ENCODE measurements at places on chromosomes 4 and X. TPM values are rescaled to one million over a fixed set of nuclear protein-coding genes. Genes with fewer than 3 reads are reported as not detected.

GYPA gene
- not detected for total RNA-seq

AKAP4 gene
- not detected for total RNA-seq

DNAAF6 gene
- not detected for total RNA-seq

TCEAL8 gene
- total RNA-seq, result 32.4 TPM

BBS7 gene
- total RNA-seq, result 16.4 TPM

NKX3-2 gene
- total RNA-seq, result not detected

MAGEA1 gene
- not detected for total RNA-seq

SNX25 gene
- 16.7 TPM for total RNA-seq

ZFP42 gene
- total RNA-seq, result not detected

MAGEA8 gene
- total RNA-seq, result not detected

EDNRA gene
- not detected for total RNA-seq

TLR1 gene
- 8.1 TPM for total RNA-seq

JAKMIP1 gene
- total RNA-seq, result 9.6 TPM

MID2 gene
- 1.8 TPM for total RNA-seq

BTC gene
- not detected for total RNA-seq

DUSP21 gene
- total RNA-seq, result not detected

KDR gene
- not detected for total RNA-seq

GRCh38 chr4:48746608-48747362, 33.3 kb downstream of the FRYL start:
- H3K27ac ChIP-seq, result peak overlapping the region; percentile 51
- peaks cover 33% of the 10 kb centered on the region for H3K36me3 ChIP-seq
- peaks cover 58% of the 10 kb centered on the region for H3K4me1 ChIP-seq
- DNase-seq, result no peak
- H3K4me3 ChIP-seq, result no peak overlapping the region

GRCh38 chr4:55323375-55323774, 22.7 kb upstream of the SRD5A3 start:
- H3K27me3 ChIP-seq, result no peaks in the 10 kb centered on the region
- no peak for DNase-seq
- H3K36me3 ChIP-seq, result no peaks in the 10 kb centered on the region
- peaks cover 10% of the 10 kb centered on the region for H3K4me1 ChIP-seq
- H3K4me3 ChIP-seq, result no peak overlapping the region

- no peaks in the 10 kb centered on the region for H3K4me1 ChIP-seq
- DNase-seq, result no peak
- H3K27me3 ChIP-seq, result no peaks in the 10 kb centered on the region
- no peaks in the 10 kb centered on the region for H3K36me3 ChIP-seq
- H3K27ac ChIP-seq, result no peak overlapping the region
Observed at GRCh38 chrX:42803320-42803719, 25.4 kb upstream of the PPP1R2C start.

DNA sequence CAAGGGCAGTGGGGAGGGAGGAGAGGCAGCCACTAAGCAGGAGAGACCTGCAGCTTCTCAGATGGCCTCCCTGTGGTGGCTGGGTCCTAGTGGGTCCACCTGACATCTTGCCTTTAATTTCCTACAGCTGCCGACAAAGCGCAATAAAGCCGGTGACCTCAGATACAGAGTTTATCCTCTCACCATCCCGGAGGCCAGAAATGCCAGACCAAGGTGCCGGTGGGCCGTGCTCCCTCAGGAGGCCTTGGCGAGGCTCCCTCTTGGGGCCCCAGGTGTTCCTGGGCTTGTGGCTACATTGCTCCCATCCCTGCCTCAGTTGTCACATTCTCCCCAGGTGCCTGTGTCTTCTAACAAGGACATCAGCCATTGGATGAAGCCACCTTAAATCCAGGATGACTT, 103.0 kb downstream of the ADRA2C start:
- H3K36me3 ChIP-seq, result no peaks in the 10 kb centered on the region
- DNase-seq, result no peak
- peaks cover 5% of the 10 kb centered on the region for H3K4me1 ChIP-seq
- peaks cover 27% of the 10 kb centered on the region for H3K27me3 ChIP-seq

- no peak overlapping the region for H3K4me3 ChIP-seq
- H3K36me3 ChIP-seq, result peaks cover 3% of the 10 kb centered on the region
- no peak overlapping the region for H3K27ac ChIP-seq
- H3K27me3 ChIP-seq, result peaks cover 22% of the 10 kb centered on the region
Observed at GRCh38 chr4:787561-787981, 38.4 kb downstream of the CPLX1 start.

GRCh38 chr4:35772291-35772690, 472.0 kb downstream of the ARAP2 start:
- no peaks in the 10 kb centered on the region for H3K36me3 ChIP-seq
- H3K4me3 ChIP-seq, result no peak overlapping the region
- H3K27me3 ChIP-seq, result no peaks in the 10 kb centered on the region

GRCh38 chr4:188399834-188400233, 260.6 kb downstream of the TRIML1 start:
- H3K27me3 ChIP-seq, result no peaks in the 10 kb centered on the region
- DNase-seq, result no peak
- H3K4me3 ChIP-seq, result no peak overlapping the region
- H3K36me3 ChIP-seq, result no peaks in the 10 kb centered on the region
- H3K27ac ChIP-seq, result no peak overlapping the region

DNA sequence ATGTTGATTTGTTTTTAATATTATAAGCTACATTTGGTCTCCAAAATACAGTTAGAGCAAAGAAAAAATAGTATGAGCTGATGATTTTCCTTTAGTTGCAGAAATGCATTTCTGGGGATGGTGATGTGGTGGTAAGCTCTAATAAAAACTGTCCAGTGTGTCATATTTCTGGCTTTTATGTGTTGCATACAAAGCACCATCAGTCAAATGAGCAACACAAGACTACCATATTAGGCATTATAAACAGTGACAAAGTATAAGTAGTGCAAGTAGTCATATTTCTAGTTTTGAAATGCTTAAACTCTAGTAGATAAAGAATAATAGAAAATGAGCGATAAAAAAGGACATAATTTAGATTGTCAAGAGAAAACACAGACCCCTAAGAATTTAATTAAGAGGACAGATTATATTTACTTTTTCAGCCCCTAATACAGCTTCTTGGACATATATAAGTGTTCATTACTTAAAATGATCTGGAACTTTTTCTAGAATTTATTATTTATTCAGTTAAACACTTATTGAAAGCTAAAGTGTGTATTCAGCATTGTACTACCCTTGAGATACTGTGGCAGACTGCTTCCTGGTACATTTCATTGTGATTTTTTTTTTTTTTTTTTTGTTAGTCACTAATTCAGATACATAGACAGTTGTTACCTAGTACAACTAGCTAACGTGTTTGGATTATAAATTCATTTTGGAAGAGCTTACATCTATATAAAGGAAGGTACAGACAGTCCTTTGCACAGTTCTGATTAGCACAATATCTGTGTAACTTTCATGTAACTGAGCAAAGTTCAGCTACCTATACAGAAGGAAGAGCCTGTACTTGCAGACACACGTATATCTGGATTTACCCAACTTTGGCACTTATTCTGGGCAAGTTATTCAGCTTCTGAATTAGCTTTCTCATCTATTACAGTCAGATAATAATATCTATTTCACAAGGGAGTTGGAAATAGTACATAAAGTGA, 22.3 kb downstream of the RAP1GDS1 start:
- H3K4me3 ChIP-seq, result no peak overlapping the region
- no peak overlapping the region for H3K27ac ChIP-seq
- DNase-seq, result no peak
- peaks cover 25% of the 10 kb centered on the region for H3K4me1 ChIP-seq
- peaks cover 23% of the 10 kb centered on the region for H3K36me3 ChIP-seq

GRCh38 chrX:41759817-41760216, 35.8 kb downstream of the GPR82 start:
- H3K27ac ChIP-seq, result no peak overlapping the region
- peaks cover 6% of the 10 kb centered on the region for H3K4me1 ChIP-seq
- H3K4me3 ChIP-seq, result no peak overlapping the region

GRCh38 chr4:93633721-93634120, 194.8 kb upstream of the ATOH1 start:
- DNase-seq, result no peak
- H3K4me3 ChIP-seq, result no peak overlapping the region
- no peaks in the 10 kb centered on the region for H3K4me1 ChIP-seq
- H3K27me3 ChIP-seq, result no peaks in the 10 kb centered on the region
- no peak overlapping the region for H3K27ac ChIP-seq

DNA sequence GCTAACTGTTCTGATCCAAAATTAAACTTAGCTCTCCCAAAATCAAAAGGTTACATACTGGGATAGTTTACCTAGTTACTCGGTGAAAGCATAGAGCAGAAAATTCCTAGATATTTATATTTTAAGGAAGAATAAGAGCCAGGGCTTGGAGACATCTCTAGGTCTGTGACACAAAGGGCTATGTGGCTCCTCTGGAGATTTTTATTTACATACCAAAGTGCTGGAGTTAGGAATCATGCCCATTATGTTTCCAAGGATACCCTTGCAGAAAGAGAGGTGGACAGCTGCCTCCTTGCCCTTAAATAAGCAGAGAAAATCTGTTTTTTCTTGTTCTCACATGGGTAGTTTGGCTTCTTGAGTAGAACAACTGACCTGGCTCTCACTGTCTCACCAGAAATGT, 9.0 kb downstream of the COX7B2 start:
- no peak overlapping the region for H3K4me3 ChIP-seq
- H3K27me3 ChIP-seq, result no peaks in the 10 kb centered on the region
- DNase-seq, result no peak
- no peak overlapping the region for H3K27ac ChIP-seq
- H3K36me3 ChIP-seq, result no peaks in the 10 kb centered on the region

DNA sequence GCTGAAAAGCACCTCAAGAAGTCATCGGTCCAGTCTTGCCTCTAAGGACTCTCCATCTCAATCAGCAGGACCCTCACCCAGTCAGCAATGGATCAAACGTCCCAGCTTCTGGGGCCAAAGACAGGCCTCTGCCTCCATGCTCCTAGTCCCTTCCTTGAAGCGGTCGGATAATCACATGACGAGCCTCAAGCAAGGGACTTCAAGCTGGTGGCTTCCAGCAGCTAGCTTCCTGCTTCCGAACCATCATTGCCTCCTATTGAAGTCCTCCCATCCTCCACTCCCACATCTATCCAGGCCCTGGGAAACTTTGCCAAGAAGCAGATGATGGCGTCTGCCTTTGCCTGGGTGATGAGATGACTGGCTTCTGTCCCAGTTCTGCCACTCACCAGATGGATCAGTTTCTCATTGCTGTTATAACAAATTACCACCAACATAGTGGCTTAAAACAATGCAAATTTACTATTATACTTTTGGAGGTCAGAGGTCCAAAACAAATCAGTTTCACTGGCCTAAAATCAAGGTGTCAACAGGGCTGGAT, 135.2 kb upstream of the MAMLD1 start:
- peaks cover 3% of the 10 kb centered on the region for H3K27me3 ChIP-seq
- H3K4me3 ChIP-seq, result no peak overlapping the region
- DNase-seq, result no peak
- no peaks in the 10 kb centered on the region for H3K36me3 ChIP-seq
- no peak overlapping the region for H3K27ac ChIP-seq
- H3K4me1 ChIP-seq, result peaks cover 7% of the 10 kb centered on the region

DNA sequence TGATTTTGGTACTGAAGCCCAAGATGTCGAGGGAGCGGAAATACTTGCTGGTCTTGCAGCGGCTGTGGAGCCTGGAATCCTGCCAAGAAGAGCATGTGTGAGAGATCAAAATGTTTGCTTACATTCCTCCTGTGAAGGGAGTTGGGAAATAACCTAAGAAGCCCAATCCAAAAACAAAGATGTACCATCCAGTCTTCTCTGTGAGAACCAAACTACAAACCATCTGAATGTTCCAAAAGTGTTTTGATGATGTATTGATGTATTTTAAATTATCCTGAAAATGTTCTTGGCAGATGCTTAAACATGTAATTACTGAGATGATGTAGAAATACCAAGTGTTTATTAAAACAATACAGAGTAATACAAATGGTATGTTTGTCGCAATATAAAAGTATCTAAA, 10.1 kb upstream of the ADH1A start:
- H3K4me3 ChIP-seq, result no peak overlapping the region
- no peaks in the 10 kb centered on the region for H3K27me3 ChIP-seq
- no peak for DNase-seq

DNA sequence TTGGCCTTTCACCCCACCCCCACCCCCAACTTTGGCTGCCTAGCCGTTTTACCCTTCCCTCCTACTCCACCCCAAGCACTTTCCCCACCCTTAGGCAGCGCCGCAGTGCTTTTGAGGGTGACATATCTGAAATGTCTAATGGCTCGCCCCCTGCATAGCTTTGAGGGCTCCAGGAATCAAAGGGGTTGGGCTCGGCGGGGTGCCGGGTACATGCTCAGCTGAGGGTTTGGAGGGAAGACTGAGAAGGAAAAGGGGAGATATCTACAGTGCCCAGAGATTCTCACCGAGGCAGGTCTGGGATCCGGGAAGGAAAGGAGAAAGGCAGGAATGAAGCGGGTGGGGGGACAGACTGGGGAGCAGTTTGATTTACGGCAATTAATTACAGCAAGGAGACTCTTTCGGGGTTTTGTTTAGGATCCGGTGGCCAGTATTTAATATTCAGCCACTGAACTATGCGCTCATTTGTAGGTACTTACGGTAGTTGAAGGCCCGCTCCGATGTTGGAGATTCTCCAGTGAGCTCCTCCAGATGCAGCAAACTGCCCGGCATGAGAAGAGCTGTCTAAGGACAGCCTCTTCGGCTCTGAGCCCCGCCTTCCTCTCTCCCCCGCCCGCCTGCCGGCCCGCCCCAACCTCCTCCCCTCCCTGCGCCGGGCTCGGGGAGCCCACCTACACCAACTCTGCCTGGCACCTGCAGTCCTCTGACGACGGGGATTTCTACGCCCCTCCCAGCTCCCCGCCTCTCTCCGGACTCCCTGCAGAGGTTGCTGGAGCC, at the start of gene IGSF1:
IGSF1 (minus strand) TSS at position 569 of the 774 bp plus-strand sequence. CDS start 2,632 bp downstream, outside the sequence.
- H3K4me1 ChIP-seq, result no peaks in the 10 kb centered on the region
- peaks cover 6% of the 10 kb centered on the region for H3K27me3 ChIP-seq
- H3K4me3 ChIP-seq, result no peak within 1 kb of the TSS
- no peak for DNase-seq
- H3K27ac ChIP-seq, result no peak within 1 kb of the TSS

- no peak for DNase-seq
- H3K36me3 ChIP-seq, result no peaks in the 10 kb centered on the region
- no peak overlapping the region for H3K4me3 ChIP-seq
- no peaks in the 10 kb centered on the region for H3K4me1 ChIP-seq
- no peak overlapping the region for H3K27ac ChIP-seq
Observed at GRCh38 chrX:72392816-72393800, 87.4 kb upstream of the CITED1 start.

DNA sequence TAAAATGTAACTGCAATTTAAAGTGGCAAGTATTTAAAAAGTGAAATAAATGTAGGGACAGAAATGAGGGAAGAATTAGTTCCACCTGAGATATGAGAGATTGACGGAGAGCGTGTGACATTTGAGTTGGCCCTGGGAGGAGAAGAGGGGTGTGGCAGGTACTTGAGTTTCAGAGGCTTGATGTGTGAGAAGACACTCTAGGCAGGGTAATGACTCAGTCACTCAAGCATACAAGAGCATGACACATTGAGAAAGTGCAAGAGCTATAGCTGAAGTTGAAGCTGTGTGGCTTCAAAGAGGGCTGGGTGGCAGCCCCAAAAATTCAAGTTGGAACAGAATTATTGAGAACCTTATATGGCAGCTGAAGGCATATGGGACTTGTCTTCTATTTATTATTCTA, 420.5 kb downstream of the SLITRK2 start:
- no peaks in the 10 kb centered on the region for H3K36me3 ChIP-seq
- no peaks in the 10 kb centered on the region for H3K27me3 ChIP-seq
- H3K4me1 ChIP-seq, result no peaks in the 10 kb centered on the region
- DNase-seq, result no peak
- no peak overlapping the region for H3K4me3 ChIP-seq
- H3K27ac ChIP-seq, result no peak overlapping the region

- H3K27ac ChIP-seq, result no peak overlapping the region
- peaks cover 22% of the 10 kb centered on the region for H3K4me1 ChIP-seq
- no peaks in the 10 kb centered on the region for H3K27me3 ChIP-seq
- H3K36me3 ChIP-seq, result peaks cover 41% of the 10 kb centered on the region
- no peak overlapping the region for H3K4me3 ChIP-seq
Observed at GRCh38 chr4:55868581-55869090, 15.2 kb downstream of the EXOC1 start.

Data from activated CD8-positive, alpha-beta T cell treated with anti-CD3 and anti-CD28 coated beads, Interleukin-2, amount 10 ng/mL, durations not matched to agents 7 days and 5 days (primary cell).